Stimulated activated CD8-positive, alpha-beta memory T cell treated with anti-CD3 and anti-CD28 coated beads, Interleukin-2, amount 100 ng/mL, for 48 hours (primary cell): ENCODE measurements at places on chromosomes 6 and 20.

GRCh38 chr20:12211361-12211760 lies 293.7 kb downstream of the BTBD3 start:
- DNase-seq: no peak

GRCh38 chr6:163416557-163417253 lies 2.2 kb downstream of the QKI start:
- DNase-seq: no peak

DNA sequence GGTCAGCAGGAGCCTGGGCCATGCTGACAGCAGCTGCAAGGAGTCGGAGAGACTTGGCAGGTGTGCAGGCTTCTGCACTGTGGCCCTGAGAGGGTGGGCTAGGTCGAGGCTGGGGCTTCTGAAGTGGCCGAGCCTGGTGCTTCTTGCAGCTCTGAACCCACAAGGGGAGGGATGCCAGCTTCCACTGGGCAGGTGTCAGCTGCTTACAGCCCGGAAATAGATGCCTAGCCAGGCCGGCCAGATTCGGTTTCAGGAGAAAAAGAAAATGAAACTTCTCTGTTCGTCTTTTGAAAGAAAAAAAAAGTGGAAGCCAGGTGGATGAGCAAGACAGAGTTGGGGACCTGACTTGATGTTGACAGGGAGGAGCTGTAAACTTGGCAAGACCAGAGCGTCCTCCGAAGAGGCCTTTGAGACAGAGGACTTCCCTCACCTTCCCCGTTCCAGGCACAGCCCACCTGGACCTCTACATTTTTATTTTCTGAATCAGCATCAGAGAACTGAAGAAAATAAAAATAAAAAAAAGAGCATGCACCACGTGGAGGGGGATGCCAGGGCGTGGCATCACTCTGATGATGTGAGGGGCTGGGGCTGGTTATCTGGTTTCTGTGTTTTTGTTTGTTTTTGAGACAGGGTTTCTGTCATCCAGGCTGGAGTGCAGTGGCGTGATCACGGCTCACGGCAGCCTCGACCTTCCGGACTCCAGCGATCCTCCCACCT lies at the start of gene ZBP1:
ZBP1 (minus strand) TSS at position 153 of the 717 bp plus-strand sequence; CDS start at position 22, 131 bp downstream.
- no peak for DNase-seq

- no peak for DNase-seq
Measured at GRCh38 chr6:72623808-72624207, 1.9 kb downstream of the KCNQ5 start.

- no peak for DNase-seq
Measured at GRCh38 chr20:14064333-14064732, 69.0 kb downstream of the MACROD2 start.

- DNase-seq: no peak
Measured at GRCh38 chr6:28082939-28083338, 2.6 kb downstream of the ZNF165 start.

- no peak for DNase-seq
Measured at GRCh38 chr6:147567141-147567805, 58.8 kb downstream of the SAMD5 start.

- no peak for DNase-seq
Measured at GRCh38 chr6:162395181-162395580, 332.4 kb downstream of the PRKN start.

DNA sequence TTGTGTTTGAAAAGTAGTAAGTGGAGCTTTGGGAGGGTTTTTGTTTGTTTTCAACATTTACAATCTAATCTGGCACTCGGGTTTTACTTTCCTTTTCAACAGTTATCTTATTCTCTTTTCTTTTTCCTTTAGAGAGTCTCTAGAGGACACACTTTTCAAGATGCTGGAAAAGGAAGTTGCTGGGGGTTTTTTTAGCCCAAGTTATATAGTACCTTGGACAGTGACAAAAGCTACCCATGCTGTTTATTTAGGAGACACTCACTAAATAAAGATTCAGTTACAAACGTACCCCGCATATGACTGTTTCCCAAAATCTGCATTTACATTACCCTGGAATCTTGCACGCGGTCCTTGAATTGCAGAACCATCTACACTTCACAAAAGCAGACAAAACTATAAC lies 78.8 kb downstream of the MAP7 start:
- no peak for DNase-seq

DNA sequence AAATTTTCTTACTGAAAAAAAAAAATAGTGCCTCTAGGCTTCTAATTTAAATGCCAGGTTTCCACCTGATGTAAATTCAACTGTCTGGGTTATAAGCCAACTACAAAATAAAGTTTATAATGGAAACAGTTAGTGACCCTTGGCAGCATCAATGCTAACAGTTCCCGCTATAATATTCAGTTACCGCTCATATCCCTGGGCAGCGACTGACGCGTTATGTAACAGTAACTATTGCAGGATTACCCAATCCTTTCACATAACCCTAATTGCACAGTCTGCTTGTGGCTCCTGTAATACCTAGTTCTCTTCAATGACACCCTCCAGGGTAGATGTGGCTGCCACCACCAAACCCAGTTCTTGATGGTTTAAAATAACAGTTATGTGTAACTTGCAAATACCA lies 208.6 kb downstream of the MOXD1 start:
- DNase-seq: no peak

- DNase-seq: no peak
Measured at GRCh38 chr6:144561455-144562043, 276.4 kb downstream of the UTRN start.

DNA sequence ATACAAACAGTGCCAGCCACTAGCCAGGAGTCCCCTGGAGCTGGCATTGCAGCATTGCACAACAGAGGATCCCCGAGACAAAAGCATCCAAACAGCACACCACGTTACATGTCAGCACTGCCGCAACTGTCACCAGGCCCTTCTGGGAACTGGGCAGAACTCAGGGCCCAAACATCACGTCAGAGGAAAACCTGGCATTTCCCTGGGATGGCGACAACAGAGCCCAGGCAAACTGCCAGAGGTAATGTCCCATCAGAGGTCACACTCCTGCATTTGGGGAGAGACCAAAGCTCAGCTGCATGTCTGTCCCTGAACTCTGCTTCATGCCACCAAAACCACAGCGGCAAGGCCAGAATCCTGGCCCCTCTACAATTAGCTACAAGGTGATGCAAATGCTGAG lies 36.3 kb downstream of the PPP1R3G start:
- no peak for DNase-seq

GRCh38 chr20:36614781-36615557 lies 9.4 kb downstream of the RAB5IF start:
- DNase-seq: no peak

GRCh38 chr20:25281541-25281991 lies 33.7 kb downstream of the PYGB start:
- no peak for DNase-seq

DNA sequence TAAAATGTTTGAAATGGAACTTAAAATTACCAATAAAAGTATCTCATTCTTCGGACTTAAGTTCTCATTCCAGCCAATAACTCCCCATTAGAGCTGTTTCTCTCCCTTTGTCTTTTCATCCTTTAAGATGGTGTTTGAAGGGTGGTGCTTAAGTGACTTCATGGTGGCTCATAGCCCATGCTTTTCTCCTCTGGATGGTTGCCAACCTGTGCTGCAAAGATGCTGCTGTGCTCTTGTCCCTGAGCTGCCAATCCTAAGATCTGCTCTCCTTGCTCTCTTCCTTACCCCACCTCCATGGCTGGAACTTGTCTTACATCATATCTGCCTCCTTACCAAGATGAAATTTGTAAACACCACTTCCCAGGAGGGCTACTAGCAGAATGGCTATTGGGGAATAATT lies 31.6 kb upstream of the PNRC1 start:
- DNase-seq: no peak

DNA sequence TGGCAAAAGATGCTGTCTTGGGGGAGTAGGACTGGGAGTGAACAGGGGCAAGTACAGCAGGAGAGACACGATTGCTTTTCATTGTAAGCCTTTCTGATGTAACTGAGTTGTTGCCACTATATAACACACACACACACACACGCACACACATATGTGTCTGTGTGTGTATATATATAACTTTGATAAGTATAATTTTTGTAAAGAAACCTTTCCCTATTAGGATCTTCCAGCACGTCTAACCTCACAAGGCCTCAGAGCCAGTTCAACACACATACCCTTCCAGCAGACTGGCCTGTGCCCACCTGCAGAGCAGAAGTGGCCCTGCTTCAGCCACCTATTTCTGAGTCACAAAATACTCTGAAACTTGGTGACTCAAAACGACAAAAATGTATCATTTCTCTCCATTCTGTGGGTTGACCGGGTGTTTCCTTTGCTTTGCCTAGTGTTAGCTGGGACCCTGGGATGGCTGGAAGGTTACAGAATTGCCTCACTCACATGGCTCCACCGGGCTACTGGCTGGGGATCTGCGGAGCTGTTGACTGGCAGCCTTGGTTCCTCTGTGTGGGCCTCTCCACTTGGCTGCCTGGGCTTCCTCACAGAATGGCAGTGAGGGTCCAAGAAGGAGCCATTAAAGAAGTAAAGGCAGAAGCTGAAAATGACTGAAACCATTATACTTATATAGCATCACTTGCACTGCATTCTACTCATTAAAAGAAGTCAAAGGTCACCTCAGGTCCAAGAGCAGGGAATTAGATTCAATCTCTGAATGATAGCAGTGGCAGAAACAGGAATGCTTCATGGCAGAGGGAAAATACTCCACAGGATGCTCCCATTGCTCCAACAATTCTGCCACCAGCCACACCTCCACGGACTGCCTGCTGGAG lies 126.4 kb downstream of the BANF2 start:
- DNase-seq: peak; percentile 22

DNA sequence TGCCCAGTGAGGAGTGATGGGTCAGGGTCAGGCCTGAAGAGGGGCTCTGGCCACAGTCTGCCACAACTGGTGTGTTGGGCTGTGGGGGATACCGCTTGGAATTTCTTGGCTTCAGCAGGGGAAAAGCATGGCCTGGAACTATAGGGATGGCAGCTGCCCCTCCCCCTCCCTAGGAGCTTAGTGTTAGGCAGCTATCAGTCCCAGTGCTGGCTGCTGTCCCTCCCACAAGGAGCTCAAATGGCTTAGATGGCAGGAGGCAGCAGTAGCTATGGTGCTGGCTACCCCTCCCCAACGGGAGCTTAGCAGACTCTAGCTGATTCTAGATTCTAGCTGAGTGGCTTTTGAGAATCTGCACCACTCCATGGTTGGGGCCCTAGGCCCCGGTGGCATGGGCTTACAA lies 414.5 kb upstream of the HSF2 start:
- DNase-seq: no peak

GRCh38 chr6:53540129-53540692 lies 4.7 kb downstream of the GCLC start:
- no peak for DNase-seq

GRCh38 chr6:147366290-147366689 lies 142.2 kb upstream of the SAMD5 start:
- DNase-seq: no peak

- DNase-seq: no peak
Measured at GRCh38 chr6:109834595-109835437, 143.3 kb upstream of the GPR6 start.

DNA sequence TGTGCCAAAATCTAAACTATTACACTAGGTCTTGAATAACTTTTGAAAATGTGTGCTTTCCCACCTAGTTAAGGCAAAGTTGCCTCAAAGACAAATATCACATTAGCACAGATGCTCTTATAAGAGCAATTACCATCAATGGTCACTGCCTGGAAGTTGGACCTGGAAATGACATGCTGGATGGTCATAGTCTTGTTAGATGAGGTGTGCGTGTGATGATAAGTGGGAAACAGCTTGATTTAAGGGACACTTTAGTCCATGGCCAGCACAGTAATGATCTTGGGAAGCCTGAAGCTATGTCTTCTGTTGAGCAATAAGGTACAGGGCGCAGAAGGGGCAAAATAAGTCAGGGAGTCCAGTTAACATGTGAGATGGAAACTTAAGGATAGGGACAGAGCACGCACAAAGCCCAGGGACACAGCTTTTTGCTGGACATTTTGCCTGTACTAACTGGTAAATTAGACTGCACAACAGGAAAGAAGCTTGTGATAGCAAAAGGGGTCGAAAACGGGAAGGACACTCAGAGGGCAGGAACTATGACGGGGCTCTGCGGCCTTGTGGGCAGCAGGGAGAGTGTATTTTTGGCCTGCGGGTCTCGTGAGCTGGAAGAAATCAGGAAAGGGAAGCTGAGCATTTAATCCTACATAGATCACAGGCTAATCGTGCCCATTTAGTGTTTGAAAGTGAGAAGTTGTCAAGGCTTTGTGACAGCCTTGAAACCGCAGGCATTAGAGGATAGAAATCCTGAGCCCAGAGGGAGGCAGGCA lies 66.7 kb upstream of the BMP2 start:
- no peak for DNase-seq

GRCh38 chr6:163529605-163530004 lies 115.1 kb downstream of the QKI start:
- DNase-seq: no peak

DNA sequence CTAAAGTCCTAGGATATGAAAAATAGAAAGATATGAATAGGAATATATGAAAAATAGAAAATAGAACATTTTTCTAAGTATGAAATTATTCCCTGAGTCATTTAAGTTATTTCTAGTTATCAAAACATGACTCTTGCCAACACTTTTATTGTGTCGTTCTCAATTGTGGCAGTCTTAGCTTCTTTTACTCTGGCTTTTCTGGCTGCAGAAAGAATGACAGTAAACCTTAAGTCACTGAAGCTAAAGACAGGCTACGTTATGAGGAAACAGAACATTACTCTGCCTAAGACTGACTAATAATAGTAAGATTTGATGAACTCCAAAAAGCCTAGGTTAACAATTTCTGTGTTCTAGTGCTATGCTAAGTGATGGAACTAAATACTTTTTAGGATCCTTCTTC lies 74.6 kb downstream of the AIG1 start:
- DNase-seq: no peak

DNA sequence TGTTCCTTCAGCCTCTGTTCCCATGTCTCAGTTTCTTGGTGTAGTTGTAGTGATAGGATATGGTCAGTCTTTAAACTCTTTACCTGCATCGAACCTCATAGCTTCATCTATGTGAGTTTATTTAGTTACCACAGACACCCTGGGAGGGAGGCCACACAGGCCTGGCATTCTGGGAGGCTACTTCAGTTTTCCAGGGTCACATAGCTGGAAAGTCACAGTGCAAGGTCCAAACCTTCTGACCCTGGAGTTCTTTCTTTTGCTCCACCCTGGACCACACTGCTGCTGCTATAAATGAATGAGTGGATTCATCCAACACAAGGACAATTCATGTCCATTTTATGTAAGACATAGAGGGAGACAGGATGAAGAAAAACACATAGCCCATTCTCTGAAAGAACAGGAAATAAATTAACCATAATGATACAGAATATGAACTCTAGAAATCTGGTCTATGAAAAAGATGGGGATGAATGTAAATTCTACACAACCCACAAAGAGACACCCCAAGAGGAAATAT lies 60.8 kb downstream of the LAMA4 start:
- no peak for DNase-seq

DNA sequence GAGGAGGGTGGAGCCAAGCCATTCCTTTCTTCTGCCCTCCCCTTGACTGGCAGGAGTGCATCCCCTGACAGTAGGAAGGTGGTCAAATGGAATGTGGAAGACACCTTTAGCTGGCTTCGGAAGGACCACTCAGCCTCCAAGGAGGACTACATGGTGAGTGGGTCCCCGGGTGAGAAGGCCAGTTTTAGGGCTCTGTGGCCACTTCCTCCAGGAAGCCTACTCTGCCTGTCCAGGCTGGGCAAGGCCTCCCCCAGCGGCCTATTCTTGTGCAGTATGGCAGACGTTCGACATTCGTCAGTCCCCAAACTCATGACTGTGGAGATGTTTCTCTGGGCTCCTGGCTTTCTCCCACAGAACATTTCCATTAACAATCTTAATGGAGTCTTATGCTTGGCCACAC lies 9.1 kb downstream of the PCIF1 start:
- no peak for DNase-seq

GRCh38 chr6:30481211-30481964 lies 7.9 kb upstream of the HLA-E start:
- no peak for DNase-seq

GRCh38 chr20:21324126-21324525 lies 21.0 kb downstream of the XRN2 start:
- no peak for DNase-seq
